Neural progenitor cell (in vitro differentiated cells): ENCODE measurements at places on chromosomes 3 and 15.

DNA sequence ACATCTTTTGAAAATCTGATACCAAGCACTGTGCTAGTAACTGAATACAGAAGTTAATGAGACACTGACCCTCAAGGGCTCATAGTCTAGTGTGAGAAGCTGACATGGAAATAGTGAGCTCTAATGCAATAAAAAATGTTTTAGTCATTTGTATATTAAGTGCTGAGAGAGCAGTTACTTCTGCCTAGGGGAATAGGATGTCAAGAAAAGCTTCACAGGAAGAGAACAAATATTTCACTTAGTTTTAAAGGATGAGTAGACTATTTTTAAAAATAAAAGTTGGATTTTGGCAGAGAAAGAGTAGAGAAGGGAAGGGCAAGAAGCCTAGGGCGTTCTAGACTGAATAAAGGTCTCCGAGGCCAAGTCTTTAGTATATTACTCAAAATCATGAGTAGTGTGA, 158.4 kb downstream of the ATG7 start:
- no peaks in the 10 kb centered on the region for H3K4me1 ChIP-seq
- DNase-seq: no peak
- H3K4me3 ChIP-seq: no peak overlapping the region
- no peak overlapping the region for H3K27ac ChIP-seq

GRCh38 chr3:114060906-114061655, 4.5 kb downstream of the QTRT2 start:
- peaks cover 10% of the 10 kb centered on the region for H3K4me1 ChIP-seq
- no peak for DNase-seq
- H3K27ac ChIP-seq: no peak overlapping the region
- H3K4me3 ChIP-seq: no peak overlapping the region

DNA sequence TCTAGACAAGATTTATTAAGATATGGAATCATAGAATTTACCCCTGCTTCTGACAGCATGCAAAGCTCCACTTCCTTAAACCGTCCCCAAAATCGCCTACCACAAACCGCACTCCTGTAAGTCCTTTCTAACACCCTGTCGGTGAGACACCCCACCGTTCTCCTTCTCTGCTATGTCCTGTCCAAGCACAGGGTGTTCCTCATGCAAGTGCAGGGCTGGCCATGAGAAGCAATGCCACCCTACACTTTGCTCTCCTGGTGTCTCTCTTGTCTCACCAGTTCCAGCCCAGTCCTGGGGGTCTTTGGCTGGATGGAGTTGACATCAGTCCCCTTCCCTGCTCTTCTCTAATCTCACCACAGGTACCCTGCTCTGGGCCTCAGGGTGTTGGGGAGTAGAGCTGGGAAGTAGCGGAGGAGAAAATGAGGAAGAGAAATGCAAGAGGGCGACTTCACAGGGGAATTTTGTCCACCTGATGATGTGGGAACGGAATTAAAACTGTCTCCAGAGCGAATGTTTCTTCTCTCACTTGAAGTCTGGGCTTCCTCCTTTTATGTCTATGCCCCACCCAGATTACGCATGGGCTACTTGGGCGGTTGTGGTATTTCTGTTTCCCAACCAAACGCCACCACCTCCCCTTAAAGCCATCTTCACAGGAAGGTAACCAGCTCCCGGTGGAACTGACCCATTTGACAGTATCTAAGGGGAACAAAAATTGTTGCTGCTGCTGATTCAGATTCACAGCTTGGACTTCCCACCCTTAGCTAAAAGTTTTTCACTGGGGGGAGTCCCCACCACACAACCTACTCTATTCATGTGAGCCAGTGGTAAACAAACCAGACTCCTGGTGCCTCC, 49.9 kb downstream of the CASR start:
- no peak overlapping the region for H3K27ac ChIP-seq
- no peak for DNase-seq
- H3K27me3 ChIP-seq: no peaks in the 10 kb centered on the region
- H3K4me1 ChIP-seq: no peaks in the 10 kb centered on the region
- no peak overlapping the region for H3K4me3 ChIP-seq

DNA sequence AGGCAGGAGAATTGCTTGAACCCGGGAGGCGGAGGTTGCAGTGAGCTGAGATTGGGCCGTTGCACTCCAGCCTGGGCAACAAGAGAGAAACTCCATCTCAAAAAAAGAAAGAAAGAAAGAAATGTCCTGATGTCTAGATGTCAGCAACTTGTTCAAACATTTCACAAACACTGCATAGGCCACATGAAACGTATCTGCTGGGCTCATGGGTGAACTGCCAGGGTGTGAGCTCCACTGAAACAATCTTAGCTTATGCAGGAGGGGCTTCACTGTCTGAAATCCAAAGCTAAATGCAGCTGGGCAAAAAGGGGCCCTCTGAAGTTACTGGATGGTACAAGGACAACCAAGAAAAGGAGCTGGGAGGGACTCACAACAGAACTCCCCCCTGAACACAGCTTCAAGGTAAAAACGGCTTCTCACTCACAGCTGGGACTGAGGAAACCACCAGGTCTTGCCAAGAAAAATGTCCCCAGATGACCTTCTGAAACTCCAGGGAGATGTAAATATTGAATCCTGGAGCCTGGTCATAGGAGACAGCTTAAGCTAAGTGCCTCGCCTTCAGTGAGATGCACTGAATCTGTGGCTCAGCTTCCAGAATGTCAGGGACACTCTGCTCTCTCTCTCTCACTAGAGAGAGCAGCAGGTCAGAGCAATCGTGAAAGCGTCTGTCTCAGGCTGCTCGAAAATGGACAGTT, 31.9 kb downstream of the SEC61A1 start:
- no peak for DNase-seq
- no peak overlapping the region for H3K27ac ChIP-seq
- no peak overlapping the region for H3K4me3 ChIP-seq
- H3K4me1 ChIP-seq: no peaks in the 10 kb centered on the region
- H3K27me3 ChIP-seq: no peaks in the 10 kb centered on the region

DNA sequence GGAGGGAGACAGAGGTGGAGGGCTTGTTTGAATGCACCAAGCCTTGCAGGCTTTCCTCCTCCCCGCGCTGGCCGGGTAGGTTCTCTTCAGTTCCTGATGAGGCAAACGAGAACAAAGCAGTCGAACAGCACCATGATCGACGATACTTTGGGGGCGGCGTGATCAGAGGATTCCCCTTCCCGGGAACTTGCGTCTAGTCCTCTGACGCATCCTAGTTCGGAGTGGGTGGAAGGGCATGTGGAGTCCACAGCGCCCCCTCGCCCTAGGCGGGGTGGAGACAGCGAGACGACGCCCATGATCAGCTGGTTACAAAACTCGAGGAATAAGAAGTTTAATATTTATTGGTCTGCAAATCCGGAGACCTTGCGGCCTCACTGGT, 452 bp upstream of the SV2B start:
- H3K36me3 ChIP-seq: no peaks in the 10 kb centered on the region
- H3K4me1 ChIP-seq: peaks cover 14% of the 10 kb centered on the region
- DNase-seq: peak; percentile 72
- H3K27ac ChIP-seq: no peak overlapping the region
- H3K27me3 ChIP-seq: peaks cover 95% of the 10 kb centered on the region
- peak overlapping the region; percentile 56 for H3K4me3 ChIP-seq

- H3K27ac ChIP-seq: no peak overlapping the region
- no peak overlapping the region for H3K4me3 ChIP-seq
- H3K36me3 ChIP-seq: no peaks in the 10 kb centered on the region
- H3K27me3 ChIP-seq: peaks cover 10% of the 10 kb centered on the region
- no peaks in the 10 kb centered on the region for H3K4me1 ChIP-seq
- no peak for DNase-seq
Observed at GRCh38 chr3:121757087-121757811, 7.7 kb upstream of the GOLGB1 start.

GRCh38 chr3:174488527-174488926, 370.6 kb upstream of the NAALADL2 start:
- H3K36me3 ChIP-seq: no peaks in the 10 kb centered on the region
- H3K4me1 ChIP-seq: no peaks in the 10 kb centered on the region
- no peak overlapping the region for H3K27ac ChIP-seq
- H3K4me3 ChIP-seq: no peak overlapping the region
- no peaks in the 10 kb centered on the region for H3K27me3 ChIP-seq

- no peak overlapping the region for H3K4me3 ChIP-seq
- H3K4me1 ChIP-seq: peaks cover 10% of the 10 kb centered on the region
- no peaks in the 10 kb centered on the region for H3K27me3 ChIP-seq
- no peak for DNase-seq
Observed at GRCh38 chr15:60265057-60265456, 132.7 kb downstream of the ANXA2 start.

GRCh38 chr3:108287146-108287545, 9.2 kb upstream of the HHLA2 start:
- no peaks in the 10 kb centered on the region for H3K27me3 ChIP-seq
- H3K27ac ChIP-seq: no peak overlapping the region
- no peaks in the 10 kb centered on the region for H3K4me1 ChIP-seq
- DNase-seq: no peak
- H3K36me3 ChIP-seq: no peaks in the 10 kb centered on the region

DNA sequence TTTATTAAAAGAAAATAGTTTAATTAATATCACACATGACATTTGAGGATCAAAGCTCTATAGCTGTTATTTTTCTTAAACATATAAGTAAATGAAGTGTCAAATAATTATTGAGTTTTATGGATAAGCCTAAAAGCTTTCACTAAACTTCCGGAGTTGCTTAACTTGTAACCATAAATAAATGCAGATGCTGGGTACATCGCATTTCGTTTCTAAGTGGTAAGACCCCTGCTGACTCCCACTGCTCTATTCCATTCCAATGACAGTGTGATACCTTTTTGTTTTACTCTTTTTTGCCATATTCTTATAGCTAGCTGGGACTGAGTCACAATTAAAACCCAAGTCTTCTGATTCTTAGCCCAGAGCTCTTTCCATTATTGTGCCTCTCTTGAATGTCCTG, 411.1 kb downstream of the SOX2 start:
- no peak overlapping the region for H3K4me3 ChIP-seq
- no peaks in the 10 kb centered on the region for H3K27me3 ChIP-seq
- no peak overlapping the region for H3K27ac ChIP-seq
- H3K4me1 ChIP-seq: peaks cover 34% of the 10 kb centered on the region
- no peaks in the 10 kb centered on the region for H3K36me3 ChIP-seq
- DNase-seq: no peak

DNA sequence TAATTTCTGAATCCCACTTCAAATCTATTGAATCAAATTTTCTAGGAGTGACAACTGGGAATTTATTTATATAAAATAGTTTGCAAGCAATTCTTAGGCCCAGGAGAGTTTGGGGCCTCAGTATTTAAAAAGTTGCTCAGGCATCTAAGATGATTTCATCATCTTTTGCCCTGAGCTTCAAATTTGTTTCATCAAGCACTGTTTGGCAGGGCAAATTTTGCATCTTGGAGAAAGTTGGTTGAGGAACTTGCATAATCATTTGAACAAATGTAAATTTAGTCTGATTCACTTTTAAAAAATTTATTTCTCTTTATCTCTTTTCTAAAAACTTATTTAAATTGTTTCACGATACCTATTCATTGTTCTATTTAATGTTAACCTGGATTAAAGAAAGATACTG, 702.8 kb downstream of the SI start:
- H3K27ac ChIP-seq: no peak overlapping the region
- H3K36me3 ChIP-seq: no peaks in the 10 kb centered on the region
- H3K27me3 ChIP-seq: no peaks in the 10 kb centered on the region
- DNase-seq: no peak
- H3K4me3 ChIP-seq: no peak overlapping the region

DNA sequence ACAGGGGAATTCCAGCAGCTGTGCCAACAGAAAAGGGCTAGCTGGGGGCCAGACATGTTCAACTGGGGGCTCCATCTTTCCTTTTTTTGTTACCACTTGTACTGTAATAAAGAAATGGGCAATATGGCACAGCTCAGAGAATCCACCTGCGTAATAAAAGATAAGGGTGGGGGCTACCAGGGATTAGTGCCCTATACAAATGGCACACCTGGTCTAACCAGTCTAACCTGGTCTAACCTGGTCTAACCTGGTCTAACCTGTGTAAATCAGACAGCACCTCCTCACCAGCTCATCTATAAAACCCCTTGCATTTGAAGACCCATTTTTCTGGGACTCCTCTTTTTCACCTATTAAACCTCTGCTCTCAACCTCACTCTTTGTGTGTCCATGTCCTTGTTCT, 26.2 kb upstream of the CLDN16 start:
- DNase-seq: no peak
- no peak overlapping the region for H3K4me3 ChIP-seq
- H3K4me1 ChIP-seq: peaks cover 8% of the 10 kb centered on the region
- H3K27me3 ChIP-seq: no peaks in the 10 kb centered on the region
- no peak overlapping the region for H3K27ac ChIP-seq

GRCh38 chr15:70264014-70264582, 166.4 kb upstream of the TLE3 start:
- H3K4me3 ChIP-seq: no peak overlapping the region
- H3K27me3 ChIP-seq: no peaks in the 10 kb centered on the region
- H3K4me1 ChIP-seq: peaks cover 29% of the 10 kb centered on the region

GRCh38 chr15:61780278-61780980, 279.8 kb downstream of the VPS13C start:
- H3K27ac ChIP-seq: no peak overlapping the region
- no peaks in the 10 kb centered on the region for H3K27me3 ChIP-seq
- no peaks in the 10 kb centered on the region for H3K36me3 ChIP-seq
- no peak overlapping the region for H3K4me3 ChIP-seq
- no peak for DNase-seq

- H3K4me3 ChIP-seq: no peak overlapping the region
- H3K27me3 ChIP-seq: no peaks in the 10 kb centered on the region
- no peak for DNase-seq
Observed at GRCh38 chr3:12522721-12523120, 22.6 kb downstream of the MKRN2OS start.

DNA sequence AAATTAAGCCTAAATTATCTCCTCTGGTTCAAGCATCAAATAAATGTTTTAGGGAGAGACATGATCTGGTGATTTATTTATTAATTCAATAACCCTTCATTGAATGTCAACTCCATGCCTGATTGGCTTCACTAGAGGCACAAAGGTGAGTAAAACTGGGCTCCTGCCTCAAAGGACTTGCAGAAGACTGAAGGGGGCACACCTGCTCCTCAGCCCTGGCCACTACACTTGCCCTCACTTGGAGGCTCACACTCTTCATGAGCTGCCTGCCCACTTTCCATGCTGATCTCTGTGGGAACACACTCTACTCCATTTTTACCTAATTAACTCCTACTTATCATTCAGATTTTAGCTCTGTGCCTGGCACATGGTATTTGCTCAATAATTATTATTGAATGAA, 84.4 kb upstream of the KCNMB2 start:
- H3K27ac ChIP-seq: no peak overlapping the region
- H3K36me3 ChIP-seq: no peaks in the 10 kb centered on the region
- no peaks in the 10 kb centered on the region for H3K27me3 ChIP-seq
- no peak overlapping the region for H3K4me3 ChIP-seq
- H3K4me1 ChIP-seq: peaks cover 3% of the 10 kb centered on the region
- DNase-seq: no peak

DNA sequence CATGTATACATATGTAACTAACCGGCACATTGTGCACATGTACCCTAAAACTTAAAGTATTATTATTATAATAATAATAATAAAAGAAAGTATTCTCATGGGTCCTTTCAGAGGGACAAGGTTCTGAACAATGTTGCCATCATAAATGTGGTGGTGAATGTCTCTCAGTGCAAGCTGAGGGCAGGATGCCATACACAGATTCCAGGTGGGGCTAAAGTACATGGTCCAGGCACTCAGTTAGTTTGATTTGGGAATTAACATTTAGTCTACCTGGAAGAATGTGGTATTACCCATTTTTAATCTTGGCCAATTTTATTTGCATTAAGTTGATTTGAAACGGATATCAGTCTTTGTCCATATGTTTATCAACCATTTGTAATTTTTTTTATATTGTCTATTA, 24.5 kb downstream of the PDE8A start:
- no peaks in the 10 kb centered on the region for H3K27me3 ChIP-seq
- H3K4me3 ChIP-seq: no peak overlapping the region
- H3K36me3 ChIP-seq: no peaks in the 10 kb centered on the region
- no peak for DNase-seq

GRCh38 chr3:179729086-179729485, 76.2 kb downstream of the USP13 start:
- no peak overlapping the region for H3K4me3 ChIP-seq
- peaks cover 10% of the 10 kb centered on the region for H3K36me3 ChIP-seq
- H3K27me3 ChIP-seq: no peaks in the 10 kb centered on the region
- H3K27ac ChIP-seq: no peak overlapping the region
